Cortex of kidney (tissue), 1 donor: ENCODE measurements at places on chromosomes 7 and 10.

GRCh38 chr10:7159928-7160327 lies 250.9 kb downstream of the SFMBT2 start:
- no peak for DNase-seq

DNA sequence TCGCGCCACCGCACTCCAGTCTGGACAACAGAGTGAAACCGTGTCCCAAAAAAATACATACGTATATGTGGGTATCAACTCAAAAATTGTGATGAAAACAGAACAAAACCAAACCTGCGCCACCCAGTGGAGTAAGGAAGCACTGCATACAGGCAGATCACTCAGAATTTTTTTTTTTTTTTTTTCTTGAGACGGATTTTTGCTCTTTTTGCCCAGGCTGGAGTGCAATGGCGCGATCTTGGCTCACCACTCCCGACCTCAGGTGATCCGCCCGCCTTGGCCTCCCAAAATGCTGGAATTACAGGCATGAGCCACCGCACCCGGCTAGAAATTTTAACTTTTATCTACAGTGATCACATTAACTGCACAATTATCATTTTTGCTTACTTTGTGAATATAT lies 9.1 kb upstream of the TMEM236 start:
- no peak for DNase-seq

- no peak for DNase-seq
These were observed 55.5 kb upstream of the LRGUK start for GRCh38 chr7:134071355-134072331.

DNA sequence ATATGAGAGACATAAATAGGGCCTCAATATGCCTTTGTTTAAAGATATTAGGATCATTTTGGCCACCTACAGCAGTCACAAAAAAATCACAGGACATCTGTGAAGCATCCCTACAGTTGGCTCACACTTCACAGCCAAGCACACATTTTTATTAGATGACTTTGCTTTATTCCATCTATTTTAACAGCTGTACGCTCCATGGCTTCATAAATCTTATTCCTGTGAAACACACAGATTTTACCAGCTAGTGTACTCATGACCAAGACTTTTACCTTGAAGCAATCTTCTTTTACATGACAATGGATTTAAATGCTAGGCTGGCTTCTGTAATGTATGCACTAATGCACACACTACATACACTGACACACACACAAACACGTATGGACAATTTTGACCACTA lies 254.8 kb upstream of the PITRM1 start:
- DNase-seq: no peak

DNA sequence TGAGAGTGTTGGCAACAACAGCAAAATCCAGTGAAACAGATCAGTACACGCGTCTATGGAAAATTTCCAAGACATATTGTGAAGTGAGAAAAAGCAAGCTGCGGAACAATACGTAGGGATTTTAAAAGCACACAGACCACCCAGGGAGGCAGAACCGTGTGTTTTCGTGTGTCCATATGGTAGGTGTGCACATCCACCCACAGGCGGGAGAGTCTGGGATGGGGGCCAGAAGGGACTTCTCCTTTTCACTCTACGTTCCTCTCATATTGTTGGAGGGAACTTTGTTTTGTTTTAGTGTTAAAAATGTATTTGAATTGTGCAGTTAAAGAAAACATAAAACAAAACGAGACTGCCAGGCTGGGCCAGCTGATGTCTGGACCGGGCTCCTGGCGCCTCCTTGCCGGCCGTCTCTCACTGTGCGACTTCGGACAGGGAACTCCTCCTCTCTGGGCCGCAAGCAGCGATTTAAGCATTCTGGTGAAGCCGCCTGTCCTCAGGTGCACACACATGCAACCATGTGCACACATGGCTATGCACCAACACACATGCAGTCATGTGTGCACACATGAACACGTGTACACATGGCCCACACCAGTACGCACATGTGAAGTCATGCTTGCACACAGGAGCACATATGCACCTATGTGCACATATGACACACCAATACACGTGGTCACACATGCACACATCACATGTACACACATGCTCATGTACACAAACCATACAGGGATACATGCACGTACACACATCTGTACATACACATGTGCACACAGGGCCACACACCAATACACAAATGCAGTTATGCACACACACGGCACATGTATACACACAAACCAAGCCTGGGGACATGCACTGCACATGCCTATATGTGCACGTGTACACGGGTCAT lies 141.1 kb downstream of the ELFN1 start:
- DNase-seq: no peak

DNA sequence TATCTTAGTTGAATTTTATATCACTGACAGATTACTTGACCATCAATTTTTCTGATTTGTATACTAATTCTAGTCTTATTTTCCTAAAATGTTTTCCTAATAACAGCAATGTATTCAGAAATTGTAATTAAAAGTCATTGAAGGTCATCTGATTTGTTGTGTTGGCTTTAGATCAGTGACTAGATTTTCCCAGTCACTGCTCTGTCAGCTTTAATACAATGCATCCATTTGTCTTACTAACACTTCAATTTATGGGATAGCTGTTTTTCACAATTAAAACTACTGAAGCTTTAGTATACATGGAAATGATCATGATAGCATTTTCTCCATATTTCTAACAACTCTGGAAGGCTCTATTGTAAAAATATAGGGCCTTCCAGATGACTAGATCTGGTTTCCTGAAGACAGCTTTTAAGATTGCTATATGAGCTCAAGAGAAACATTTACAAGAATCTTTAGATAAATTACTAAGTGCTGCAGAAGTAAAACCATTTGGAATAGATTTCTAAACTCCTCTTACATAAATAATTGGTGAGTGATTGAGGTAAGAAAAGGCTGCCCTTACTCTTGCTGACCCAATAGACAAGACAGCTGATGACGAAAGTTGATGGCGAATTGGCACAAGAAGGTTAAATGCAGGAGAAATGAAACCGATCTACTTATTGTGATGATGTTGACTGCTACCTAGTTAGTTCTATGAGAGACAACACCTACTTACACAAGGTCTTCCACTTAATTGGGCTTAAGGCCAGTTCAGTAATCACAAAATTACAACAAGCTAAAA lies 74.1 kb downstream of the LRRTM3 start:
- DNase-seq: no peak

- no peak for DNase-seq
These were observed 63.9 kb upstream of the PRKCQ start for GRCh38 chr10:6643962-6644361.

- DNase-seq: no peak
These were observed 216.2 kb upstream of the HABP2 start for GRCh38 chr10:113336549-113337130.

- DNase-seq: no peak
These were observed 599.7 kb downstream of the PTPRN2 start for GRCh38 chr7:157987906-157988305.

DNA sequence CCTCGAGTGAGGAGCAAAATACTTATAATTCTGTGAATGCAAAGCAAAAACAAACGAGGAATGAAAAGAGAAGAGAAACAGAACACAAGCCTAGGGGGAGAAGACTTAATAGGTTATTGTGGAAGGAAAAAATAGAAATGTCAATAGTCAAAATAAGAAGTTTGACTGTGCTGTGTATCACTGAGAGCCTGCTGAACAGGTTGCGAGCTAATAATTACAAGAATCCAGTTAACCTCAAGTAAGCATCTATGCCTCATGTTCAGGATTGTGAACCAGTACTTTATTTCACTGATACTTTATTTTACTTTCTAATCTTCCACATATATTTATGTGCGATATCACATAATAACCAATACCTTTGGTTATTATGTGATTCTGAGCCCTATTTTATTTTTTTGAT lies 316.7 kb downstream of the OTUD1 start:
- no peak for DNase-seq

- DNase-seq: no peak
These were observed 60.7 kb downstream of the CHCHD3 start for GRCh38 chr7:133021196-133021595.

DNA sequence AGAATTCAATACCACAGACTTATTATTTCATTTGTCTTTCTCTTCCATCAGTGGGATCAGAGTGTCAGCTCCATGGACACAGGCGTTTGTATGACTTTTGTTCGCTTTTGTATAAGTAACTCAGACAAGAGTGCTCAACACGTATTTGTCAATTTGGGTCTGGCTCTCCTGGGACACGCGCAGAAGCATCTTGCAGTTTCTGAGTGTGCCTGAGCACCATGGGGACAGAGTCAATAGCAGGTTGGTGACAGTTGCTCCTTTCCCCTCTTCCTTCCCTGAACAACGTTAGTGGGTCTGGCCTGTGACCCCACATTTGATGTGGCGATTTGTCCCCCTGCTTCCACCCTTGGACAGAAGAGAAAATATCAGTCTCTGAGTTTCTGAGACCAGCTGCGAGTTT lies 120.4 kb upstream of the SDK1 start:
- DNase-seq: no peak

DNA sequence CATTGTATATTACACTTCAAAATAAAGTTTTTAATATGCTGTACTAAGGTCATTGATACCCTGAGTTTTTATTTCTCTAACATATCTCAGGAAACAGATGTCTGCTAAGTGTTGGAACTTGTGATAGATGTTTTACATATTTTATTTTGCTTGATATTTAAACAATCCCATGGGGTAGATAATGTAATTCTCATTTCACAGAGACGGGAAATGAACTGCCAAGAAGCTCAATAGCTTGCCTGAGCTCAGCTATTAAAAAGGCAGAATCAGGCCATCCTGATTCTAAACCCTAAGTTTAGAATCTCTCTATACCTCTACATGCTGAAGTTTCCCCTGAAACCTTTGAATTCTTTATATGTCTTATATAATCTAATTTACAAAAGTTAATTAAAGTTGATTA lies 126.3 kb downstream of the LRRC18 start:
- no peak for DNase-seq

DNA sequence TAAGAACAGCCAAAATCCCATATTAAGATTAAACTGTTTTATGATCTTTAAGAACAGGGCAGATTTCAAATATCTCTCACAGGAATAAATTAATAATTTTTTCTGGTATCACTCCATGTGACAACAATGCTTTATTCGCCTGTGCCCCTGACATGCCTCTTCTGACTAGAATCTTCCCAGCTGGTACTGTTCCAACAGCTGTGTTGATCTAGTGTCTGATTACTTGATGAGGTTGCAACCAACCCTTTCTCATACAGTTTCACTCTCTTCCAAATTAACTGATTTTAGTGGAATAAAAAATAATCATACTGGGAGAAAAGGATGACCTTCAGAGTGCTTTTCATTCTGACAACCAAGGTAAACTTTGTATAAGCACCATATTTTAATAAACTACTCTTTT lies 151.9 kb downstream of the CHRM2 start:
- no peak for DNase-seq

DNA sequence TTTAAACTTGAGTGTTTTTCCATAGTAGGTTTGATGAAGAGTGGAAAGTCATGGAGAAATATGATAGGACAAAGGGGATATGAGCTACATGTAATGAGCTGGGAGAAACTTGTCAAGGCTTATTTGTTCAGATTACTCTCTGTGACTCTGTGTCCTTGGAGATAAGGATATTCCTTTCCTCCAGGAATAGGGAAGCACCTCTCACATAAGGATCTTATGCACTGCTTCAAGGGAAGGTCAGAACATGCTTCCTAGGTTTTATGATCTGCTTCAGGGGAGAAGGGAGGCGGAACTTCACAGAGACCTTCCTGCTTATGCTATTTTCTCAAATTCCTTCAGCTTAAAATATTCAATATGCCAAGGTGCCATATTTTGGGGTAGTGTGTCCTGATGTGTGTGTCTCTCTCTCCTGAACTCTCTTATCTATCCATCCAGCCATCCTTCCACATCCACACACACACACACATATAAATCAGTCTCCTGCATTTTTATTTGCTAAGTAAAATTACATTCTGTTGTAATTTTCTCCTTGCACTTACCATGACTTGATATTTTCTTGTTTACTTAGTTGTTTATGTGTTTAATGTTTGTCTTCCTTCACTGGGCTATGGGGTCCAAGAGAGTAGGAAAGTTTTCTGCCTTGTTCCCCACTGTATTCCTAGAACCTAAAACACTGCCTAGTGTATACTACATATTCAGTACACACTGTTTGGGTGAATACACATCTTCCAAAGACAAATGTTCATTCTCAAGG lies 26.4 kb downstream of the ARL4A start:
- no peak for DNase-seq

GRCh38 chr10:103803941-103804340 lies 51.4 kb downstream of the SH3PXD2A start:
- DNase-seq: no peak

DNA sequence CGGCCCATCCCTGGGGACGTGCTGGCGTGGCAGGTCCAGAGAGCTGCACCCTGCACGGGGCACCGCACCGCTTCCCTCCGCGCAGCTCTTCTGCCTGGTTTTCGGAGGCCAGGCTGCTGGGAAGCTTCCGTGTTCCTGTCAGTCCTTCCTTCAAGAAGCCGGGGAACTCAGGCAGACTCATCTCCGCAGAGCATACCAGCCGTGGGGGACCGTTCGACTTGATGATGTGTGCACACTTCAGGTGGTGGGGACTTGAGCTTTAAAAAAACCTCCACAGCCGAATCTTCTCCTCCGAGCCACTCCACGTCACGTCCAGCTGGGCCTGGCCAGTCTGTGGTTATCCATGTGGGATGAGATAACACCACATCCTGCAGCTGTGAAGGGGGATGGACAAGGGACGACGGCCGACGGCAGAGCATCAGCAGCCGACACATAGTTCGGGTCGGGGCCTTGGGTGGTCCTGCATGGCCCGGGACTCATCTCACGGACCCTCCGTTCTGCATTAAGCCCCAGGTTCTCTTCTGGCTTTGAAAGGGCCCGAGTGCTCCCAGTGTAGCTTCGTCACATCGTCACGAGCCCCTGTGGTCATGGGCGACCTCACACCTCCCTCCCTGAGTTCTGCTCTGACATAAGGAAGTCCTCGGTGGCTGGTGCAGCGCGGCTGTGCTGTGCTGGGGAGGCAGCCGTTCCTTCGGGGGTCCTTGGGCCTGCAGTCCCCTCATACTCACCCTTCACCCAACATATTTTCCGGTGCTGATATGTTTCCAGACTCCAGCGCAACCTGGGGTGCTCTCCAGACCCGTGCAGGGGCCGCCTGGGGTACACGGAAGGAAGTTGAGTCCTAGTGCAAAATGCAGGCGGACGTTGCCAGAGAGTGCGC lies 4.5 kb upstream of the BHLHA15 start:
- no peak for DNase-seq

DNA sequence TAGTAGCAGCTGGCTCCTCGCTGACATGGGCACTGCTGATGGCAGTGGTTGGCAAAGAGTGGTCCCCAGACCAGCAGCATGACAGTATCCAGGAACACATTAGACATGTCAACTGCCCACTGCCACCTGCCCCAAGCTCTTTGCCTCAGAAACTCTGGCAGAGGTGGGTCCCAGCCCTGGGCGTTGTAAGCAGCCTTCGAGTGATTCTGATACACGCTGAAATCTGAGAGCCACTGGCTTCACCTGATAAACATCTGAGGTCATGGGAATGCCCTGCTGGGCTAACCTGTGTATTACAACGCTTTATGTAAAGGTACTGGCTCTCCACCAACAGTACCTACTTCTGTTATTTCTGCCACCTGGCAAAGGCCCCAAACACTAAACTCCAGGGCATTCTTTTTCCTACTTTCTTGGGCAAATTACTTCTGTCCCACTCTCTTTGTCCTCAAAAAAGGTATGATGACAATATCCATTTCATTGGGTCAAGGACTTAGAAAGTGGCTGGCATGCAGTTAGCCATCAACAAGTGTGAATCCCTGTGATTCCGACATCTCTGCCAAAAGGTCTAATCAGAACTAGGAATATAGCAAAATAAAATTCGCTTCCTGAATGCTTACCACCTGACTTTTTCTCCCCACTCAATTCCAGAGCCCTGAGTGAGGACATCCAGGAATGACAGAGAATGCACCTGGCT lies 9.2 kb downstream of the SGMS1 start:
- DNase-seq: no peak

- no peak for DNase-seq
These were observed 177.1 kb upstream of the TRIM24 start for GRCh38 chr7:138282997-138283396.
